Stimulated activated CD4-positive, alpha-beta T cell treated with anti-CD3 and anti-CD28 coated beads, Interleukin-2, amount 100 ng/mL, for 48 hours (primary cell): ENCODE measurements at places on chromosomes 3 and 15.

- DNase-seq, result no peak
Observed at GRCh38 chr15:69590932-69591524, 138.4 kb downstream of the RPLP1 start.

DNA sequence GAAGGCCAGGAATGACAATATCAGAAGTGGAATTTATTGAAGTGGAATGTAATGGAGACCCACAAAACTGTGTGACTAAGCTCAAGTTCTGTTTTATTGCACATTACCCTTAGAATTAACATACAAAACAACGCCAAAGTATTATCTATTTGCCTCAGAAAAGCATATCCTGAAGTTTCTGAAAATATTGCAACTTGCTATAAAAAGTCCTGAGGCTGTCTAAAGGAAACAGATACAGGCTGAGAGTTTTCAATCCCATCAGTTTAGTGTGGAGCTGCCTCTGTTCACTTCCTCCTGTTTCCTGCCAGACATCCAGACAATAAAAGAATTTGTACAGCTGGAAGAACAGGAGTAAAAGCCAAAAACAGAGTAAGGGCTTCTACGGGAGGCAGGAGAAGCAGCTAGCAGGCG lies 108.8 kb downstream of the FBN1 start:
- no peak for DNase-seq

DNA sequence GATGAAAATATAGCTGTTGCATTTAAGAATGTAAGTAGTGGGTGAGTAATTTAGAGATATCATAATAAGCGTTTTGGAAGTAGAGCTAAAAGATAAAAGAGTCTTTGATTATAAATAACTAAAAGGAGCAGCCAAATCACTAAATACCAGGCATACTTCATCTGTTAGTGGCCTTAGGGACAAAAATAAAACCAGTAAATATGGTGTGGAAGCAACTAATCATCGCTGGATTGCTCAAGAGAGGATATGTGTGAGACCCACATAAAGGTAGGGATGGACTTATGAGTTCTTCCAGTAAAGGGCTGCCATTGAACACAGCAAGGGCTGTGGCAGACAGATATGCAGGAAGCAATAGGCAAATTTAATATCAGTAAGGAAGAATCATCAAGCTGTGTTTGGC lies 356.2 kb downstream of the CNTN4 start:
- DNase-seq, result no peak

DNA sequence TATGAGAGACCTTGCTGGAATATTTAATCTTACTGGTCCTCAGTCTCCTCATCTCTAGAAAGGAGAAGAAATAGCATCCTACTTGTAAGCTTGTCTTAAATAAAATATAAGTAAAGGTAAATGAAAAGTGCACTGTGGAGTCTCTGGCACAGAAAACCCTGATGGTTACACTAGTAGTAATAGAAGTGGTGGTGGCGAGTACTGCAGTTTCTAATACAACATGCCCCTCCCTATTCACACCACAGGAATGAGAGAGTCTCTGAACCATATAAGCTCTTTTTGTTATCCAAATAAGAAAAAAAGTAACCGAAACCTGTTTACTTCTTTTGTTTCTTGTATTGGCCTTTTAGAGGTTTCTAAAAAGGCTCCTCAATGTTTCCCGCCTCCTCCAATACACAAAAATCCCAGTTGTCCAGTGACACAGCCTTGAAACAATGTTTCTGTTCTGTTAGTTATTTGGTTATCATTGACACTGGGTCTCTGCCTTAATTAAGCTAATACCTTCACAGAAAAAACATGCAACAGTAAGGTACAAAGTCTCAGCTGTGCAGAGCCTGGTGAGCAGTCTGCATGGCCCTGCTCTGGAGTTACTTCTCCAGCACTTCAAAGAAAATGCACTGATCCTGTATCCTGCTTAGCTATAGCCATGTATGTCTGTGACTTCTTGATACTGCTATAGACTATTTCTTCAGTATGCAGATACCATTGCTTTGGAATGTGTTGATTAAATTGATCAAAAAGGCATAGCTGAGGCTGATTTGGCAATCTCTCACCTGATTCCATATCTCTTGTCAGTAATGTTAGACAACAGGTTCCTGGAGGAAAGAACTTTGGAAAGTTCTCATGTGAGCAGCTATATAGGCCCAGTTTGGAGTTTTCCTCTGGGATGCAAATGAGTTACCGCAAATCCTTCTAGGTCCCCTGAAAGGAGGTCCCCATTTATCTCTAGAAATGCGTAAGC lies 315.6 kb upstream of the IL12A start:
- no peak for DNase-seq

DNA sequence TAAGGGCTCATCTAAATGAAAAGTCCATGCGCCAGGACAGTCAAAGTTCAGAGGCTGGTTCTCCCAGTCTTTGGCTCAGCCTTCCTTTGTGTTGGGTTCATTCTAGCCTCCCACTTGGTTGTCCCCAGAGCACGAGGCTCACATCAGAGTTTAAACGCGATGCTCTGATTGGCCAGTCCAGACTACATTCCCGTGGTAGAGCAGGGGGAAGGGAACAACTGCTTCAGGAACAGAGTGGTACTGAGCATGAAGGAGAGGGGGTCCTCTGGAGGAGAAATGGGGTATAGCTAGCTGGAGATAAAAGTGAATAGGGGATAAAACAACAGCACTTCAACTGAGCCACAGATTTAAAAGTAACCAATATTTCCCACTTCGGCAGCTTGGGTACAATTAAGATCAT lies 32.2 kb downstream of the ANAPC13 start:
- DNase-seq, result no peak

GRCh38 chr3:168307893-168308292 lies 212.2 kb upstream of the GOLIM4 start:
- no peak for DNase-seq

DNA sequence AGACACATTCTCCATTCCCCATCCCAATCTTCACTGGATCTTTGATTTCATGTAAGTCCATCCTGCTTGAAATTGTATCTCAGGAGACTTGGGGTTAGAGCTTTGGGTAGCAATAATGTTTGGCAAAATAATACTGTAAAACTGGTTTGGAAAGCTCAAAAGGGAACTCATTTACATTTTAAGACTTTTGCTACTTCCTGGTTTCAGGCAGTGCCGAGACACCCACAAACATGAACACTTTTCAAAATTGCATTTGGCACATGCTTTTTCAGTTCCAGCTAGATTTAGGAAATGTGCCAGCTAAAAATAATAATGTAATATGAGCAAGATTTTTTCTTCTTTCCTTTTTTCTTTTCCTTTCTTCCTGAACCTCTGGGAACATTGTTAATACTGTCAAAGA lies 145.7 kb upstream of the CBLB start:
- DNase-seq, result no peak

- no peak for DNase-seq
Observed at GRCh38 chr15:73952171-73952912, 26.1 kb downstream of the LOXL1 start.

- no peak for DNase-seq
Observed at GRCh38 chr3:98623572-98624280, 30.3 kb upstream of the CPOX start.

DNA sequence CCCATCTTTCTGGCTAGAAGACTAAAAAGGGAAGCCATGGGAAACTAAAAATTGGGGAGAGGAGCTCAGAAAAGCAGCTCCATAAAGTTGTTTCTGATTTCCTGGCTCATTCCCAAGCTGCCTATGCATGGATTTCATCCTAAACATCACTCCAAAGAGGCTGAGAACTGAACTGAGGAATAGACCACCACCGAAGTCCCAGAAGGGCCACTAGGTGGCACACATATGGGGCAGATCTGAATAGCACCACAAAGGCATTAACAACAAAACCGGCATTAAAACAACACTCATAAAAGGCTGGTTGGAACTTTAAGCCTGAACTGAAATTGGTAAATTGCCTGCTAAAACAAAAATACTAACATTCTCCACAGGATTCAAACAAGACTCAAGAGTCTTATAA lies 106.3 kb downstream of the PLD1 start:
- DNase-seq, result peak; percentile 2

DNA sequence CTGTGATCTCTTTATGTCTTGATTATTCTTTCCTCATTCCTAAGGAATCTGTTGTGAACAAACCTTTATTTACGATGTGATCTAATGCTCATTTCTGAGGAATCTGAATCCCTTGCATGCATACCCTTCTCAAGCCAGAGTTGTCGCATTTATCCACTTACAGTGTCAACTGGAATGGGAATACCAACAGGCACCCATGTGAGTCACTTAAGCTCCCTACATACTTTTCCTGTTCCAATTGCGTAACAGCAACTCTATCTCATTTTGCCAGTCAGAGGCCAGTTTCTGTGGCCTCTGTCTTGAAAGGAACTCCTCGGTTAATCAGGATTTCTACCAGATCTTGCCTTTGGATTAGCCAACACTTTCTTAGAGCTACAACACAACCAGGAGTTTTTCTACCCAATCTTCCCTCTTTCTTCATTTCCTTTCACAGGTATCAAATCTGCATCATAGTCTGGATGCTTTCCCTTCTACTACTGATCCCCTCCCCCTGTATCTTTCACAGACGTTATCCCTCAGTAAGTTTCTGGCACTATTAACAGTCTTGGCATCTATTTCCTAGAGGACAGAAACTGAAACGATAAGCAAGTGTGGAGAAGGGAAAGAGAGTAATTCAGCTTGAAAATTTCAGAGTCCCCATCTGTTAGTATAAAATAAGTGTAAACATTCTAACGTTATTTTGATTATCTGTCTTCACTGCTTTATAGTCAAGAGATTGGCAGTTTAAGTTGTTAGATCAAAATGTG lies 66.8 kb upstream of the BCHE start:
- no peak for DNase-seq

DNA sequence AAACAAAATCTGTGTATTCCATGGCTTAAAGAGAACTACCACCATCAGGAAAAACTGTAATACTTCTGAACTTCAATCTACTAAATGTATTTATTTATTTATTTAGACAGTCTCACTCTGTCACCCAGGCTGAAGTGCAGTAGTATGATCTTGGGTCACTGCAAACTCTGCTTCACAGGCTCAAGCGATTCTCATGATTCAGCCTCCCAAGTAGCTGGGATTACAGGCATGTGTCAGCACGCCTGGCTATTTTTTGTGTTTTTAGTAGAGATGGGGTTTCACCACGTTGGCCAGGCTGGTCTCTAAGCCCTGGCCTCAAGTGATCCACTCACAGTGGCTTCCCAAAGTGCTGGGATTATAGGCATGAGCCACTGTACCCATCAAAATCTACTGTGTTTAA lies 202.3 kb upstream of the POU1F1 start:
- no peak for DNase-seq

GRCh38 chr3:191051037-191051436 lies 148.0 kb upstream of the OSTN start:
- no peak for DNase-seq

DNA sequence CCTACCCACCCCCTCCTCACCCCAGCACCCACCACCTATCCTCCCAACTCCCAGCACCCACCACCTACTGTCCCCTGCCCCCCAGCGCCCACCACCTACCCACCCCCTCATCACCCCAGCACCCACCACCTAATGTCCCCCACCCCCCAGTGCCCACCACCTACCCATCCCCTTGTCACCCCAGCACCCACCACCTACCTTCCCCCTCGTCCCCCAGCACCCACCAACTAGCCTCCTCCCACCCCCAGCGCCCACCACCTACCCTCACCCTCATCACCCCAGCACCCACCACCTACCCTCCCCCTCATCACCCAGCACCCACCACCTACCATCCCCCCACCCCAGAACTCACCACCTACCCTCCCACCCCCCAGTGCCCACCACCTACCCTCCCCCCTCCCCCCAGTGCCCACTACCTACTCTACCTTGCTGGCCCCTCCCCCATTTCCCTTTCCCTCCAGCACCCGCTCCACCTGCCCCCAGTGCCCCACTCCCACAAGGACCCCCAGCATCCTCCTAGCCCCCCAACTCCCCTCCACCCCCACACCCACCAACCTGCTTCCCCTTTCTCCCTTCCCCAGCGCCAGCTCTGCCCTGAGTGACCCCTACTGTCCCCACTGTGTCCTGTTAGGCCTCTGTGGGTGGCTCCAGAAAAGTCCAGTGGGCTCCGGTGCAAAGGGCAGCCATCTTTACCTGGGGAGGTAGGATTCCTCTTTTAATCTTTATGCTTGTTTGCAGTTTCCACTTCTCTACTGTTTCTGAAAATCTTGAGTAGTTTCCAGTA lies 1.2 kb downstream of the UROC1 start:
- DNase-seq, result no peak
